DMS153 (cell line): ENCODE measurements at places on chromosomes 12 and 14.

GRCh38 chr14:101055106-101055662, 151.7 kb upstream of the RTL1 start:
- no peak for DNase-seq

DNA sequence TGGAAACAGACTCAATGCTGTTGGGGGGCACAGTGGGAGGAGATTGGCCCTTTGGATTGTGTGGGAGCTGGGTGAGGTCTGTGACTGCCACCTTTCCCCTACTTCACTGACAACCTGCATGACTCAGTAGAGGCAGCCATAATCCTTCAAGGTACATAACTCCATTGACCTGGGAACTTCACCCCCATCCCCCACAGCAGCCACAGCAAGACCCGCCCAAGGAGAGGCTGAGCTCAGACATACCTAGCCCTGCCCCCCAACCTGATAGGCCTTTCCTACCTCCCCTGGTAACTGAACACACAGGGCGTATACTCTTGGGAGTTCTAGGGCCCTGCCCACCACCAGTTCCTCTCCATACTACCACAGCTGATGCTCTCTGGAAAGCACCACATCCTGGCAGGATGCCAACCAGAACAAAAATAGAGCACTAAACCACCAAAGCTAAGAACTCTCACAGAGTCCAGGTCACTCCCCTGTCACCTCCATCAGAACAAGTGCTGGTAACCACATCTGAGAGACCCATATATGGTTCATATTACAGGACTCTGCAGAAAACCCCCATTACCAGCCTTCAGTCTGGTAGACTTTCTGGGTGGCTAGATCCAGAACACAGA, 703.9 kb downstream of the FSCB start:
- no peak for DNase-seq

DNA sequence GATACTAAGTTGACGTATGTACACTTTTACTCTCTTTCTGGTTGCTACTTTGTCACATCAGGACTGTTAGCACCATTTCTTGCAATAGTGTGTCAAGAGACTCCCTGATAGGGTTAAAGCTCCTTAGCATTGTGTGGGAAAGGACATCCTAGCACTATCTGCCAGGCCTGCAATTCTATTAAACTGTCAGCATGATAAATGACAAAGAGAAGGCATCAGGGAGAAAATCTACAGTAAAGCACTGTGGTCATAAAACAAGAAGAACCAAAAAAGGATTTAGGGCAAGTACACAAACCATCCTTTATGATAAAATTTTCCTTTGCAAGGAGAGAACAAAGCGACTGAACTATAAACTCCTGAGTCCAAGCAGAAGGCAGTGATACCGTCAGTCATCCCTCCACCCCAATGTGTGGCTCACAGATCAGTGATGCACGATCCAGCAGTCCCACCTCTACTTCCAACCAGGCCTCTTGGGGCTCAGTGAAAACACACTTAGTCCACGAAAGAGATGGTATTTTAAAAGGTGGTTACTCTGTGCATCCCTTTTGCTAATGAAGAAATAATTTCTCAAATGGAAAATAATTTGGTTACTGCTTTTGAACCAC, 31.4 kb upstream of the SLC35F4 start:
- no peak for DNase-seq

- no peak for DNase-seq
These were observed 25.6 kb downstream of the SYNE3 start for GRCh38 chr14:95490727-95491451.

- no peak for DNase-seq
These were observed 421 bp downstream of the GLT1D1 start for GRCh38 chr12:128853600-128854197.

DNA sequence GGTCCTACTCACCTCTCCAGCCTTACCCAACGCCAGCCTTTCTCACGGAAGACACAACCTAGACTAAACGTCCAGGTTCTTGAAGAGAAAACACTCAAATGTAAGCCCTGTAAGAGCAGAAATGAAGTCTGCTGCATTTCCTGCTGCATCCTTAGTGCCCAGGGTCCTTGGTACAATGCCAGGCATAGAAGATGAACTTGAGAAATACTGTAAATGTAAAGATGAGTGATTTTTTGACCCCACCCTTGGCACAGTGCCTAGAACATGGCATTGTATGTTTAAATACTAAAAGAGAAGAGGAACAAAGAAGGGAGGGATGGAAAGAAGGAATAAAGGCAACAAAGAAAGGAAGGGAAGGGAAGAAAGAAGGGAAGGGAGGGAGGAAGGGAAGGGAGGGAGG, 514.6 kb downstream of the MED13L start:
- no peak for DNase-seq

DNA sequence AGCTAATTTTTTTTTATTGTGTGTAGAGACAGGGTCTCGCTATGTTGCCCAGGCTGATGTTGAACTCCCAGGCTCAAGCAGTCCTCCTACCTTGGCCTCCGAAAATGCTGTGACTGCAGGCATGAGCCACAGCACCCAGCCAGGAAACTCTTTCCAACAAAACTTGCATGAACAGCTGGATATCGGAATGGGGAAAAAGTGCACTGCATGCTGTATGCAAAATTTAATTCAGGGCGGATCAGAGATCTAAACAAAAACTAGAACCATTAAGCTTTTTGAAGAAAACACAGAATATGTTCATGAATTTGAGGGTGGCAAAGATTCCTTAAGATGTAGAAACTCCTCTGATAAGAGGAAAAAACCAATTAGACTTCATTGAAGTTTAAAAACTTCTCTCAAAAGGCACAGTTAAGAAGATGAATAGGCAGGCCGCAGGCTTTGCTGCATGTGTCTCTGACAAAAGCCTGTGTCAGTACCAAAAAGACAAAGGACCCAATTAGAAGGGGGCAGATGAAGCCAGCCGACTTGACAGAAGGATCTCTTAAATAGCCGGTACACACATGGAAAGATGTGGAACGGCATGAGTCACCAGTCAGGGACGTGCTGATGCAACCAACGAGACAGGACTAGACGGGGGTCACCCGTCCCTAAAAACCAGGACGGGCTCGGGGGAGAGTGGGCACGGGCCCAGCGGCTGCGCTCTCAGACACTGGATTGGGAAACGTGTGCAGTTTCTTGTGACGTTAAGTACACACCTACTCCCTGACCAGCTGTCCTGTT, 34.8 kb upstream of the MMP17 start:
- DNase-seq: no peak

GRCh38 chr14:21145437-21145836, 10.4 kb downstream of the OR5AU1 start:
- DNase-seq: no peak

DNA sequence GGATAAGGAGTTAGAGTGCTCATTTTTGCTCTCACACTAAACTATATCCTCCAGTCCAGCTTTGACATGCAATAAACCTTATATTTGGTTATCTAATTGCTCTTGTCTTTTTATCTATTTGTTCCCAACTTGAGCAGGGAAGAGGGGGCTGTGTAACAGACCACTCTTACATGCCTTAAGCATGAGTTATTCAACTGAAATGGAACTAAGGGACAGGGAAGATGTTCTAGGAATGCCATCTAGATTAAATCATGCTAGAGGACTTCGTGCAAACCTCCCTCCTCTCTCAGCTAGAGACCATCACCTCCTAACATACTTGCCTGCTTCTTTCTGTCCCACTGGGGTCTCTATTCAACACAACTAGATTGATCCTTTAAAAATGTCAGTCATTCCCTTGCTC, 20.6 kb downstream of the SPX start:
- DNase-seq: no peak

DNA sequence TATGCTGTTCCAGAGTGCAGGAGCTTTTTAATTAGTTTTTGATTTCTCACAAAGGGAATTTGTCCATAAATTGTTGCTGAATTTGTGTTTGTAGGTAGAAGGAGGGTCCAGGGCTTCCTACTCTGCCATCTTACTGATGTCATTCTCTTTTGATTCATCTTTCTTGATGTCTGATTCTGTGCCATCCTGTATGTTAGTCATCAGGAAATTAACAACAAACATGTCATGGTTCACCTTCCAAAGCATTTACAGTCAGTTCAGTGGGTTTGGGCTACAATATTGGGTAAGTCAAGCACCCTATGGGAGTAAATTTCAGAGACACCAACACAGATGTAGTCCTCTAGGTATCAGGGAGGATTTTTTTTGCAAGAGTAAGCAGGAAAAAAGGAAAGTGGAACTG, 135.2 kb upstream of the SLC38A2 start:
- DNase-seq: no peak

- DNase-seq: no peak
These were observed 5.7 kb upstream of the GPR65 start for GRCh38 chr14:87999277-87999676.

DNA sequence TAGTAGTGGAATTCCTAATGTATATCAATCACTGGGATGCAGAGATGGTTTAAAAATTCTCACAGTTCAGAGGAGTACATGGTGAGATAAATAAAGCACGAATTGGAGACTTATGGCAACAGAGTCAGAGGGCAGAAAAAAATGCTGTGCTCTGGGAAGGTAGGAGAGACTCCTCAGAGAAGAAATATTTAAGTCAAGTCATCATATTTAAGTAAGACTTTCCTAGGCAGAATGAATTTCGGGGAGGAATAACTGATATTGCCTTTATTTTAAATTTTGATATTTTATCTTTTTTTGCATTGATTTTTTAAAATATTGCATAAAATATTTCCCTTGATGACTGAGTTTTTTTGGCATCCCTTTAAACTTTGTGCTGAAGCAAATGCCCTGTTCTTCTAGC, 67.4 kb downstream of the OTOGL start:
- DNase-seq: no peak

GRCh38 chr14:93318927-93319326, 13.9 kb downstream of the BTBD7 start:
- DNase-seq: no peak

DNA sequence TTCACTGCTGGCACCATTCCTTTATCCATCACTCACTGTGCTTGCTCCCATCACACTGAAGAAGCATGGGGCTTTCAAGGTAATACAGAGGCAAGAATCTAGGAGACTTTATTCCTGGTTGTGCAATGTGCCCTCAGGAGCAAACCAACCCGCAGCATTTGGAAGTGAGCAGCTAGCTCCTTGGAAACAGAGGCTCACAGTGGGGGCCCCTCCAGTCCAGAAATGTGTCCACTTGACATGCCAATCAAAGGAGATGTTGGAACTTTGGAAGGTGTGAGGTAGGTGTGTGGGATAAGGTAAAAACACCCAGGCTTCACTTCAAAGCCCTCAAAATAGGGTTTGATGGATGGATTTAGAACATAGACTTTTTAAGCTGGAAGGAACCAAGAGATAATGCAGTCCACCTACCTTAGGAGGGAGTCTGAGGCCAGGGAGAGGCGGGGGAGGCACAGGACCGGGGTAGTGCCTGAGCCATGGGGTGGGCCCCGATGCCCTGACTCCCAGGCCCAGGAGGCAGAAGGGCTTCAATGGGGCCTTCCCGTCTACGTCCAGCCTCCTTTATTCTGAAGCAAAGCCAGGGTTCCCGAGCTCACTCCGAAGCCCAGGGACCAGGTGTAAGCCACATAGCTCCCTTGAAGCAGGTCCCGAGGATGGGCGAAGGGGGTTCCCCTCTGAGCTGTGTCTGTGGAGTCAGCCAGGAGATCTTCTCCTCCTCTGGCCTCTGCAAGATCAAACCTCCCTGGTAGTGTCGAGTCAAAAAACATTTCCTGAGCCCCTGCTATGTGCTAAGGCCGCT, 17.6 kb upstream of the BCL11B start:
- no peak for DNase-seq

DNA sequence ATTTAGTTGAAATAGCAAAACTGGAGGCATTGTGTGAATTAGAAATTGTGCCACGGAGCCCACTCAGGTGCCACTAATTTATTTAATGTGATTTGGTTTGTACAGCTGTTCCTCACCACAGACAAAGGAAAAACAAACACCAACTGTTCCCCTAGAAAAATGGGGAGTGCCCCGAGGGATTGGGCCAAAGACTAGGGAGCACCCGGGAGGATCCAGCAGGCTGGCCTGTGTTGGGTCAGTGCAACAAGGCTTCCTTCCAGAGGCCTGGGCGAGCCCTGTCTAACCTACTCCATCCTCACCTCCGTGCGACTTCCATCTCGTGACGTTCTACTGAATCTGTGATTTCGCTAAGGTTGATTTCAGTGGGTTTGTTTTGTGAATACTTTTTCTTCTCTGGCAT, 206.2 kb downstream of the CHST11 start:
- no peak for DNase-seq

GRCh38 chr12:90029317-90029716, 320.7 kb upstream of the ATP2B1 start:
- DNase-seq: no peak

DNA sequence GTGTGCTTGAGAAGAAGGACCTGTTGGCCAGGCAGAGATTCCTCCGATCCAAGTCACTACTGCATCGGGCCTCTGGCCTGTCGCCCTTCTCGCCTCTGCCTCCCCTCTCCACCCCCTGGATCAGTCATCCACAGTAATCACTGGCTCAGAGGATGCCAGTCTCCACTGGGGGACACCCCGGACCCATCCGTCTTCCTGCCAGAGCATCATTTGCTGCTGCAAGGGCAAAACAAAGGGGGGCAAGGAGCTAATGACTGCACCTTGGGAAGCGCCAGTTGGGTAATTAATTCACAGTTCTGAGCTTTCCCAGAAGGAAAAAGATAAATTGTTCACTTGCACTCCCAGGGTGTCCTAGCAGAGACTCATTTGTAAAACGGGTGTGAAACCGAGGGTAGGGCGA, 215.4 kb downstream of the GLT1D1 start:
- no peak for DNase-seq

GRCh38 chr14:50529288-50530179, 2.8 kb downstream of the MAP4K5 start:
- DNase-seq: no peak

GRCh38 chr12:49232940-49233841, 31.7 kb upstream of the TUBA1C start:
- DNase-seq: peak; percentile 32

- no peak for DNase-seq
These were observed 2.3 kb upstream of the SPATS2 start for GRCh38 chr12:49364989-49365388.

DNA sequence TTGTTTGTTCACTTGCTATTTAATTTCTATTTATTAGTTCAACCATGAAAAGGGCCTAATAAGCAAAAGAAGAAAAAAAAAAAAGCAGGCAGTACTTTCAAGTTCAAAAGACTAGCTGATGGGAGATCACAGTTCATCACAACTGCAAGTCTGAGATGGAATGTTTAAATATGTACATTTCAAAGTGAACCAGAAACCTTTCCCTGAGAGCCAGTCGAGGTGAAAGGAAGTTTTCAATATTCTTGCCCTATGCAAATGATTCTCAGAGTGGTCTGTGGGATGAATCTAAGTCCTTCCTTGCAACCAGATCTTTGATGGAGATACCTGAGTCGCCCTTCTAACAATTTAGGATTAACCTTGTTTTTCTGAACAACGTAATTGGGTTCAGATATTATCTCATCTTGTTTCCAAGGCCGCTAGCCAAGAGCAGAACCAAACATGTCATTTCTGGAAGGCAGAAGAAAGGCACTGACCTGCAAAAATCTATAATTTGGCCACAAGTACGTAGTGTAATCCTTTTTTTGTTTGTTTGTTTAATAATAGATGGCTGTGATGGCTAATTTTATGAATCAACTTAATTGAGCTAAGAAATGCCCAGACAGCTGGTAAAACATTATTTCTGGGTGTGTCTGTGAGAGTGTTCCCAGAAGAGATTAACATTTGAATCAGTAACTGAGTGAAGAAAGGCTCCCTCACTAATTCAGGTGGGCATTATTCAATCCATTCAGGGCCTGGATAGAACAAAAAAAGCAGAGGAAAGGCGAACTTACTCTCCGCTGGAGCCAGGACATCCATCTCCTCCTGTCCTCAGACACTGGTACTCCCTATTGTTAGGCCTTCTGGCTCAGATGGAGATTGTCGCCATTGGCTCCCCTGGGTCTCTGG, 171.1 kb upstream of the TMPO start:
- DNase-seq: no peak
